SK-N-DZ (cell line): ENCODE measurements at places on chromosomes 5 and 9.

DNA sequence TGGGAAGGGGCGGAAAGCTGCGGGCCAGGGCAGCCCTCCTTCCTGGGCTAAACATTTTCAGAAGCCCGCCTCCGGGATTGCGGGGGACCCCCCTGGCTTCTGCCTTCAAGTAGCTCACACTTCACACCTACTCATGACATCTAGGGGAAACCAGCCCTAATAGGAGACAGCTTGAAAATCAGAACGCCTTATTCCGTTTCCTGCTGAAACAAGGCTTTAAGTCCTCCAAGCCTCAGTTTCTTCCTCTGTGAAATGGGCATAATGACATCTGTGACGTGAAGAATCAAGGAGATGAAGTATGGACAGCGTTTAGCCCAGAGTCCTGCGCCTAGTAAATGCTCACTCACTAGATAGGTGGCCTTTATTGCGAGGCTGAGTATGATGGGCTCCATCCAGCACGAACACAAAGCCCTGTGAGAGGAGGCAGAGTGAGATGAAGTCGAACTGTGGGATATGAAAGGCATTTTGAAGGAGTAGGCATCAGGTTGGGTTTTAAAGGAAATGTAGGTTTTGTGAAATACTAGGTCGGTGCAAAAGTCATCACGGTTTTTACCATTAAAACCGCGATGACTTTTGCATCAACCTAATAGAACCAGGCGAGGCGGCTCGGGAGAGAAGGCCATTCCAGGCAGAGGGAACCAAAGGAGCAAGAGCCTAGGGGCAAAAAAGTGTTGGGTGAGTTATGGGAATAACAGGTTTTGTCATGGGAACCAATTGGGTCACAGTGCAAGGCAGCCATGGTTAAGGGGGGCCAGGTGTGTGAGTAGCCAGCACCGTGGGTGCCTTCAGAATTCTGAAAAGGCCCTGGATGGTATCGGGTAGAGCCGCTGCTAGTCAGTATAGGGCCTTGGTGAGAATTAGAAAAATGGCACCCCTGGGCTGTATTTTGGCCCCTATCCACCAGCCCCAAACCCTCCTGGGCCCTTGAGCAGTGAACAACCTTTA lies 1.0 kb upstream of the TSC1 start:
- no peak for DNase-seq

GRCh38 chr5:42570966-42571960 lies 148.0 kb downstream of the GHR start:
- no peak for DNase-seq

DNA sequence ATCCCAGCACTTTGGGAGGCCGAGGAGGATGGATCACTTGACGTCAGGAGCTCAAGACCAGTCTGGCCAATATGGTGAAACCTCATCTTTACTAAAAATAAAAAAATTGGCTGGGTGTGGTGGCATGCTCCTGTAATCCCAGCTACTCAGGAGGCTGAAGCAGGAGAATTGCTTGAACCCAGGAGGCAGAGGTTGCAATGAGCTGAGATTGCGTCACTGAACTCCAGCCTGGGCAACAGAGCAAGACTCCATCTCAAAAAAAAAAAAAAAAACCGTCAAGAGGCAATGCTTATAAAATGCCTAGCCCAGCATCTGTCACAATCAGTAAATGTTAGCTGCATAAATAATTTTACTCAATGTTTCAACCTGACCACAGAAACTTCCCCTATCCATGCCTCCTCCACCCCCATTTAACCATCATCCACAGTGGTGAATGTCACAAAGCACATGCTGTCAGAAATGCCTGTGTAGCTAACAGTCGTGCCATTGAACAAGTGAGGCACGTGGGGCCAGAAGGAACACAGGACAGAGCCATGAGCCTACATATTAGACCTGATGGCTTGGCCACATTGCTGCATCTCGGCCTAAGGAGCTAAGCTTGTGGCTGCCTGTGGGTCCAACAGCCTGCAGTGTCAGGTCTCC lies 16.8 kb upstream of the TCOF1 start:
- no peak for DNase-seq

DNA sequence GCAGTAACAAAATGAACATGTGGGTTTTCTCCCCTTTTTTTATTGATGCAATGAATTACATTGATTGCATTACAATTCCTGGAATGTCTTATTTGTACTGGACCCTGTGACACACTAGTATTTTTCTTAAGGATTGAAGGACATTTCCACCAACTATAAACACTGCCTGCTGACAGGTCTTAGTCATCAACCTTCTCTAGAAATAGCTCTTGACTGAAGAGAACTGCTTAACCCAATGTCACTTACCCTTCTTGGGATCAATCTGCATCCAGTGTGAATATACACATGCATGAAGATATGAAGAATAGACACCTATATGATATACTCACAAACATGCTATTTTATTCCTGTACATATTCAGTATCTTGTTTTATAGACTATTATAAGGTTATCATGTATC lies 130.6 kb downstream of the FBXO38 start:
- no peak for DNase-seq

DNA sequence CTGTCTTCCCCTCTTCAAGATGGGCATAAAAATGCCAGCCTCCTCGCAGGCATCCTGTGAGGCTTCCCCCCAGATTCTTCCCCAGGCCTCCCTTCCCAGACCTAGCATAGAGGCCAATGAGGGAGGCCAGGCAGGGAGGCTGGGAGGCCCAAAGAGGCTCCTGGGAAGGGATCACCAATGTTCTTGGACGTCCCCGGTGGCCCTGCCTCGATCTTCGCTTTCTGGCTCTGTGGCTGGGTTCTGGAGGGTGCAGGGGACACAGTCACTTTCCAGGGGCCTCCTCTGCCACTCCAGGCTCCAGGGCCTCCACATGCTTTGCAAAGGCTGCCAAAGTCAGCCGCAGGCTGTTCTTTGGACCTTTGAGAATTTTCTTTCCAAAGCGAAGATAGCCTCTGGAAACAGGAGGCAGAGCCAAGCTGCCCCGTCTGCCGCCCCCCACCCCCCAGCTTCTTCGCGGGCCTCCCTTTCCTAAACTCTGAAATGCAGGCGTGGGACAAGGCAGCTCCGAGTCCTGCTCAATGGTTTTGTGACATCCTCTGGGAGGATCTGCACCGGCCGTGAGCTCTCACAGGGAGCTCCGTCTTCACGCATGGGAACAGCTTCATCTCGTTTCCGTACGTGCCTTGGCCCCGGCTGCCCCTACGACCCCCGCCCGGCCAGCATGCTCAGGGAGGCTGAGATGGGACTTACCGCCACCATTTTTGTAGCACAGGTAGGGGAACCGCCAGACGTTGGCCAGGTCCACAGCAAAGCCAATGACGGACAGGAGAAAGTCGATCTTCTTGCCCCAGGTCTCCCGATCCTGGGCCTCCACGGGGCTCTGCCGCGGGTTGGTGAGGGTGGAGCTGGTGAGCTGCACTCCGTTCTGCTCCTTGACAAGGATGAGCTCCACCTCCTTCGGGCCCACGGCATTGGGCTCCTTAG lies 2.8 kb downstream of the SLC6A3 start:
- no peak for DNase-seq

DNA sequence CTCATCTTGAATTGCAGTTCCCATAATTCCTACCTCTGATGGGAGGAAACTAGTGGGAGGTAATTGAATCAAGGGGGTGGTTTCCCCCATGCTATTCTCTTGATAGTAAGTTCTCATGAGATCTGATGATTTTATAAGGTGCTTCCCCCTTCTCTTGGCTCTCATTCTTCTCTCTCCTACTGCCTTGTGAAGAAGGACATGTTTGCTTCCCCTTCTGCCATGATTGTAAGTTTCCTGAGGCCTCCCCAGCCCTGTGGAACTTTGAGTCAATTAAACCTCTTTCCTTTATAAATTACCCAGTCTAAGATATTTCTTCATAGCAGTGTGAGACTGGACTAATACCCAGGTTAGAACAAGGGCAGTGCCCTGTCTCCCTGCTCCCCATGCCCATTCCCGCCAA lies 7.5 kb upstream of the TRIO start:
- no peak for DNase-seq

GRCh38 chr5:6359555-6360322 lies 18.6 kb downstream of the MED10 start:
- DNase-seq, result peak; percentile 54

- no peak for DNase-seq
These were observed 95.7 kb downstream of the NFIB start for GRCh38 chr9:14218253-14218652.

DNA sequence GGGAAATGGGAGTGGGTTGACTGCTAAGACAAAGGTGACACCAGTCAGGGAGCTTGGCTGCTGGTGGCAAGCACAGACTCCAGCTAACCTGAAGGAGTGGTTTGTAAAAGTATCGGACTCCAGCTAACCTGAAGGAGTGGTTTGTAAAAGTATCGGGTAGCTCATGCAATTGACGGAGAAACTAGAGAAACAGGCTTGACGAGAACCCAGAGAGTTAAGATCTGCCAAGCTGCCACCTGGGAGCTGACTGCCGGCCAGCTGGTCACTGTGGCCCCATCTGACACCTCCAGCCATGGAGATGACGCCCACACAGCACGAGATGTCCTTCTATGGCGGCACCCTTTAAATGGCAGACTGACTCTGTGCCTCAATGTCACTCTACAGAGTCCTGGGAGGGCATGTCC lies 28.3 kb upstream of the CRB2 start:
- no peak for DNase-seq

DNA sequence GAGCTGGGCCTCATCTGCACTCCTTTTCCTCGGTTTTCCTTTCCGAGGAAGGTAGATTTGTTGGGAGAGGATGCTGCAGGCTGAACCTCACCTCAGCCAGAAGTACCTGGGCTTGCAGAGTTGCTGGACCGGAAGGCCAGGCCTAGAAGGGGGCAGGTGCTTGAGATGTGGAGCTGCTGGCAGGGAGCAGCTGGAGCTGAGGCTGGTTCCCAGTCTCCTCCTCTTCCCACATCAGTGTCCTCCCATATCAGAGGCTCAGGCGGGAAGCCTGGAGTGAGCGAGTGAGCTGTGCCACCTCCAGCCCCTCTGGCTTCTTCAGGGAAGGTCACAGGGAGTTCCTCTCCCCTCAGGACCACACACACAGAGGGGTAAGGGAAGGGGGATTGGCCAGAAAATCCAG lies 259.4 kb downstream of the GADD45G start:
- DNase-seq, result no peak

- DNase-seq, result no peak
These were observed 10.9 kb downstream of the AQP3 start for GRCh38 chr9:33436445-33436844.

GRCh38 chr9:113511856-113512761 lies 48.6 kb downstream of the RGS3 start:
- DNase-seq, result no peak

- no peak for DNase-seq
These were observed 4.7 kb downstream of the GNAQ start for GRCh38 chr9:78026947-78027346.

DNA sequence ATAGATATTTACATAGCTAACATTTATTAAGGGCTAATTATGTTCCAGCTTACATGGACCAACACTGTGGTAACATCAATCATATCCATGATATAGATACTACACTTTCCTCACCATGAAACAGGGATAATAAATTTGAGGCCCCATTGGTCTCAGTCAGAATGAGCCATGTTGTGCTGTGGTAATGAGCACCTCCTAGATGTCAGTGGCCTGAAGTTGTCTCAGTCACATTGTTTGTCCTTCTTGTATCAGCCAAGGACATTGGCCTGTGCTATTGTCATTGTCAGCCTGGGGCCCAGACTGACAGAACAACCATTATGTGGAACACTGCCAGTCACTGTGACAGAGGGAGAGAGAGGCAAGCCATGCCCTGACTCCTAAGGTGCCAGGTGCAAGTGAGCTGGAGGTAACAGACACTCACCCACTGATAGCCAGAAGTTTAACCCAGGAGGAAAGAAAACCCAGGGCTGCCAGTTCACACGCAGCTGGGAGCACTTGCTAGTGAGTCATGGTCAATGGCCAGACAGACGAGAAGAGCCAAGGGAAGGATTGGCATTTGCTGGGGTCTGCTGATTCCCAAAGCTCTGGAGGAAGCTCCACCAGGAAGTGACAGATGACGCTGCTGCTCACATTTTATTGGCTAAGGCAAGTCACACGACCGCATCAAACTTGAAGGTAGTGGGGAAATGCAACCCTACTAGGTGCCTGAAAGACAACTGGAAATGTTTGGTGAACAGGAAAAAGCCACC lies 224.2 kb downstream of the MELK start:
- no peak for DNase-seq

- DNase-seq, result no peak
These were observed 57.3 kb upstream of the FNIP1 start for GRCh38 chr5:131854134-131854533.
